M059J (cell line): ENCODE measurements at places on chromosomes 4 and X. TPM values are rescaled to one million over a fixed set of nuclear protein-coding genes. Genes with fewer than 3 reads are reported as not detected.
A peak's percentile ranks its signal among the peaks of the same experiment; 100 is the strongest.

The NAA11 gene
- 0.17 TPM in 1 of 2 replicates, not detected in the other for total RNA-seq

The DKK2 gene
- total RNA-seq = 0.25 and 0.74 TPM in 2 replicates

The CTPS2 gene
- total RNA-seq = 10.0 and 14.1 TPM in 2 replicates

The TSR2 gene
- total RNA-seq = 38.7 and 41.4 TPM in 2 replicates

The NUDT6 gene
- 9.7 and 11.0 TPM in 2 replicates for total RNA-seq

The HSPA4L gene
- 1.2 and 5.5 TPM in 2 replicates for total RNA-seq

The FRYL gene
- 46.7 and 70.4 TPM in 2 replicates for total RNA-seq

The MXD4 gene
- total RNA-seq = 11.1 and 19.2 TPM in 2 replicates

The PPP1R2C gene
- not detected in 2 replicates for total RNA-seq

The ESX1 gene
- not detected in 2 replicates for total RNA-seq

DNA sequence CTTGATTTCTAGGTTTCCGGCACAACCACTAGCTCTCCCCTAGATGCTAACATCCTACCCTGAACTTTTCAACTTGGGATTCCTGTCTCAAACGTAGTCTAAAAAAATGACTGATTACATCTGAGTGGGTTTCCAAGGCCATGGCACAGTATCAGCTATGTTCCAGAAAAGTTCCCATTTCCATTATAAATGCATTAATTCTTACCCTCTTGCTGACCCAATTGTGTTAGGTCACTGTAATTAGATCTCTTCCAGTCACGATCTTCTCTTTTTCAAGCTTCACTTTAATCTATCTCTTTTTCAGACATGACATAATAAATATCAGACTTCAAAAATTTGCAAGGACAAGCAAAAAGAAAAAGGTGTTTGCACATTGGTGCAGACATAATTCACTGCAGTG is 50.6 kb upstream of the PDE5A start:
- peak; percentile 35 for DNase-seq

GRCh38 chrX:95662200-95662599 is 1022.4 kb upstream of the DIAPH2 start:
- no peak for DNase-seq

DNA sequence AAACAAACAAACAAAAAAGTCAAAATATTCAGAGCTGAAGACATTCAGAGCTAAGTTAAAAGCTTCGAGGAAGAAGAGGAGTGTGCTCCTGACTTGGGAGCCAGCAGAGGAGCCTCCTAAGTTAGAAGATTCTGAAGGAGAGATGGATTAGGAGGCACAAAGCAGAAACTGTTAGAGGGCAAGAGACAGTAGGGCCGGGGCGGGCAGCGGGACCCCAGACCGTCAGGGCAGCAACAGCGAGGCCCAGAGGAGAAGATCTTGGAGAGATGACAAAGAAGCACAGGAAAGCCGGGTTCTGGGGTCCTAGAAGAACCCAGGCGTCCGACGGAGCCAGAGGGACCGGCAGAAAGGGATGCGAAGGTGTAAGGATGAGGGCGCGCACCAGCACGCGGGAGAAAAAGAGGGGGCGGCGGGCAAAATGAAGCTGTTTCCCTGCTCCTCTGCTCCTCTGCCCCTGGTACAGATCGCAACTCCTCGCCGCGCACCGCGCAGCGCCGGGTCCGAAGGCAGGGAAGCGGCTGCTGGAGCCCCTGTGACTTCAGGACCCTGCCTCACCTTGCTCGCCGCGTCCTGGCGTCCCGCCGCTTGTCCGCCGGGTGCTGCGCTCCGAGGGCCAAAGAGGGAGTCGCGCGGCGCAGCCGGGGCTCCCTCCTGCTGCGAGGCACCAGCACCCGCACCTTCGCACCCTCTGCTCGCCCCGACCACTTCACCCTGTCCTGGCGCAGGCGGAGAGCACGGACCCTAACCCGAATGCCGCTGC is 477 bp downstream of the KLHL13 start:
- peak; percentile 13 for DNase-seq

GRCh38 chr4:98779088-98779487 is 120.7 kb upstream of the TSPAN5 start:
- DNase-seq = no peak

DNA sequence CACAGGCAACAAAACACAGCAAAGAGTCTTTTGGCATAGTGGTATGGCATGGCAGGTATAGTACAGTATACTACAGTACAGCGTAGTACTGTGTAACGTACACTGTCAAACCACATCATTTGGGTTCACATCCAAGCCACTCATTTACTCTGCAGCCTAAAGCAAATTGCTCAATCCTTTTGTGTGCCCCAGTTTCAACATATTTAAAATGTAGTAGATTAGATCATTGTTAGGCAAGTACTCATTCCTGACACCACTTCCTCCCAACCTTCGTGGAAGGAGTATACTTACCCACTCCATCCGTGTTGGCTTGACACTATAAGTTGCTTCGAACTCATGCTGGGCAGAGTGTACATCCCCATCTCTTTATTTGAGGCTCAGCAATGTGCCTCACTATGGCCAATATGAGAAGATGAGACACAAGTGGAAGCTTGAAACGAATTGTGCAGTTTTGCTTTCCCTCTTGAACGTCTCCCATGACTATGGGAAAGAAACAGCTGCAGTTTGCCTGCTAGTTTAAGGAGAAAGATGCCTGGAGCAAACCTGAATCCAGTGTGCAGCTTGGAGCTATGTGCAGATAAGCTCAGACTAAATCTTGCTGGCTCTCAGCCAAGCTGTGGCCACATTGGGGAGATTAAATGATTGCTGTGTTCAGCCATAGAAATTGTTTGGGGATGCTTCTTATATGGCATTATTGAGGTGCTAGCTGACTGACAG is 85.7 kb upstream of the TBL1X start:
- DNase-seq = peak; percentile 65

DNA sequence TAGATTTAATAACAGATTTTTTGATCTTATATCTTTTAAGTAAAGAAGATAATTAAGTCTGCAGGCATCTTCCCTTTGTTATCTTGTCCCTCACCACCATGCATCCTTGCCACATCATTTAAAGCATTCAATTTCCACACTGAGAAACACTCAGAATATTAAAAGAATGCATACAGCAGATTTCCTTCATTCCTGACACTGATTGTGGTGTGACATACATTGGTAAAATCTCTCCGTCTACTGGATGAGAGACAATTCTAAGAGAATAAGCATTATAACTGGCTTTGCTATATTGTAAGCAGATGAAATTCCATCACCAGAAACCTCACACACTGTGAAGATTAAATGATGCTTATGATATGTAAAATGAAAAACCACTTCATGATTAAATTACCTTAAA is 97.4 kb upstream of the TRPC5OS start:
- no peak for DNase-seq

- peak; percentile 61 for DNase-seq
Measured at GRCh38 chrX:17082831-17083230, 136.4 kb downstream of the REPS2 start.

DNA sequence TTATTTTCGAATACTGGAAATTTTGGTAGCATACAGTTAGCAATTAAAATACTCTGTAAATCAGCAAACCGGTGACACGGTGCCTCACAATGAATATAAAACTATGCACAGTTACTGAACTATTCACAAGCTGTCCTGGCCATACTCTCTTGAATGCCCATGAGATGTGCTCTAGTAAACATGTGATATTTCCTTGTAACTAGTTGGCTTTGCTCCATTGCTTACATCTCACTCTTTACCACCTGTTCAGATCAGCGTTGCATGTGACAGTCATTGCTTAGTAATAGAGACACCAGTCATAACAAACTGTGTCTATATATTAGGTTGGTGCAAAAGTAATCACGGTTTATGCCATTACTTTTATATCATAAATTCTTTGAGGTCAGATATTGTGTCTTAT is 897.9 kb upstream of the FTHL17 start:
- no peak for DNase-seq

- DNase-seq = peak; percentile 82
Measured at GRCh38 chr4:85489273-85489981, 14.5 kb downstream of the ARHGAP24 start.

GRCh38 chrX:56759736-56760409 is 30.8 kb downstream of the NBDY start:
- DNase-seq = no peak

- no peak for DNase-seq
Measured at GRCh38 chr4:48692897-48693296, 87.2 kb downstream of the FRYL start.

DNA sequence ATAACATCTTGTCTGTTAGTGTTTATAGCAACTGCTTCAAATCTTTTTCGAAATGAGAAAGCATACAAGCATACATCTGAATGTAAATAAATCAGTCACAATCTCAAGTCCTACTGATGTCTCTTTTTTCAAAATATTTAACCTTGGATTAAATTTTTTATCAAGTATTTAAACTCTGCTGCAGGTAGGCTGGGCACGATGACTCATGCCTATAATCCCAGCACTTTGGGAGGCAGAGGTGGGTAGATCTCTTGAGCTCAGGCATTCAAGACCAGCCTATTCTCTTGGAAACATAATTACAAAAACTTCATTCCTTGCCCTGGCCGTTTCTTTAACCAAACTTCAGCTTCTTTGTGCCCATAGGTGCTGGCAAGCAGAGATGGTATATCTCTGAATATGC is 540.3 kb upstream of the GALNT7 start:
- DNase-seq = no peak

GRCh38 chrX:55161581-55161980 is 58.6 kb upstream of the PAGE5 start:
- peak; percentile 32 for DNase-seq

- DNase-seq = peak; percentile 31
Measured at GRCh38 chrX:119605464-119606279, 552 bp downstream of the NKRF start.

GRCh38 chr4:175614890-175615289 is 197.2 kb downstream of the GPM6A start:
- DNase-seq = peak; percentile 2

- DNase-seq = no peak
Measured at GRCh38 chr4:81459228-81459627, 12.5 kb downstream of the RASGEF1B start.
